ENCODE measurements at places on chromosomes 6 and 20.
A peak's percentile ranks its signal among the peaks of the same experiment; 100 is the strongest.

DNA sequence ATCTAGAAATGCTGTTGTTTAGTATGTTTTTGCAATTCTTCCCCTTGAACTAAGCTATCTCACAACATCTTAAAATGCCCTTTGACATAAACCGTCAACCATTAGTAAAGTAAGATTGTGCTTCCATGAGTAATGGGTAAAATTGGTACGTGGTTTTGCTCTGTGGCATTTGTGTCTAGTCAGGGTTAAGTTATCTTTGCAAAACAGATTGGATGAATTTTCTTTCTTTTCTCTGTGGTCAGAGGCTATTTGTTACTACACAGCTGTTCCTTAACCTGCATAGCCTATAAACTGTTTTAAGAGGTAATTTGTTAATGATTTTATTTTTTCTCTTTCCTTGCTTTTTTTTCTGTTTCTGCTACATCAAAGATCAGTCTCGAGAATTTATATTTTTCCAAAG is 75.4 kb downstream of the RPP40 start:
- no peak for DNase-seq

- no peak for DNase-seq
These were observed 157.2 kb downstream of the ANKRD60 start for GRCh38 chr20:58071298-58071697.

- no peak for DNase-seq
These were observed 77.7 kb downstream of the EFHC1 start for GRCh38 chr6:52497652-52498408.

DNA sequence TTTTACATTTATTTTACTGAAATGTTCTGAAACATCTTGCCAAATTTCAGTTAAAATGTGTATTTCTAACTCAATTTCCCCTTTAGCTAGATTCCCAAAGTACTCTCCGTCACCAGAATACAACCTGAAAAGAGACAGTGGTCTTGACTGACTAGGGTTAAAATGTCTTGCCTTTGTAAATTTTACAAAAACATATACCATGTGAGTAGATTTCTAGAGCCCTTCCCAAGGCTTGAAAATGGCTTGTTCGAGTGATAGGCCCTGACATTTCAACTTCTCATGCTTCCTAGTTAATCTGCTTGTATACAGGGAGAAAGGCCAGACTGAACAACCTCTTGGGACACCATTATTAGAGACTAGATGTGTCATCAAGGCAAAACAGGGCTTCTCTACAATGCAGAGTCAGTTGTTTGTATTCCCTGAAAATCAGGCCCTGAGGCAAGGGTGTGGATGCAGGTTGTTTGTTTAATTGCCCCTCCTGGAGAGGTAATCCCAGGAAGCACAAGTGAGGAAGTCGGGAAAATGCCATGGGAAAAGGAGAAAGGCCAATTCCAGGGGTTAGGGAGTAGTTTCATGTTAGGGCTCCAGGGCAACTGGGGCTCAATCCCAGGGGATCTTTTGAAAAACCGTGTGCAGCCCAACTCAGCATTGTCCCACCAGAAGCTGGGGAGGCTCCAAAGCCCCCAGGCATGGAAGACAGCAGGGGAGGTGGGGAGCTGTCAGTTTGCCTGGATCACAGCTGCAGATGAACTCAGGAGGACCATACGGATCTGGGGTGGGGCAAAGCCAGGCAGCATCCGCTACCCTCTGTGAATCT is 11.6 kb upstream of the TFB1M start:
- DNase-seq: no peak

- no peak for DNase-seq
These were observed 22.6 kb upstream of the SYNDIG1 start for GRCh38 chr20:24446811-24447210.

GRCh38 chr6:89716532-89716931 is 78.0 kb upstream of the LYRM2 start:
- DNase-seq: no peak

GRCh38 chr6:53312355-53312754 is 36.4 kb downstream of the ELOVL5 start:
- DNase-seq: no peak

DNA sequence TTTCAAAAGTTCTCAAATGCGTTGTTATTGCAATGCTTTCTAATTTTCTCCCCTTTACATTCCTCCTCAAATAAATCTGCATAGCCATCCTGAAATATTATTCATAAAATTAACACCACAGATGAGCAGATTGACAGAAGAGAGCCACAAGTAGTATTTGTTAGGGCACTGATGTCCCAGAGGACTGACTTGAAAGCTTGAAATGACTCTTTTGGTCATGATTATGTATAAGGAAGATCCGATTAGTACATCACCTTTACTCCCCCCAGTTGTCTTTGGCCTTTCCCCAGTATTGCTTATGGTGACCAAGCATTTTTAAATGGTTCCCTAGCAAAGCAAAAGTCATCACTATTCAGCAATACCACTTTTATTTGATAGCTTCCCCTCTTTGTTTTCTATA is 187.6 kb downstream of the ADAT2 start:
- no peak for DNase-seq

GRCh38 chr6:133265066-133265465 is 23.9 kb downstream of the EYA4 start:
- no peak for DNase-seq

- no peak for DNase-seq
These were observed 75.1 kb downstream of the ARID1B start for GRCh38 chr6:156852147-156852857.

- no peak for DNase-seq
These were observed 37.4 kb upstream of the HCRTR2 start for GRCh38 chr6:55136916-55137315.

DNA sequence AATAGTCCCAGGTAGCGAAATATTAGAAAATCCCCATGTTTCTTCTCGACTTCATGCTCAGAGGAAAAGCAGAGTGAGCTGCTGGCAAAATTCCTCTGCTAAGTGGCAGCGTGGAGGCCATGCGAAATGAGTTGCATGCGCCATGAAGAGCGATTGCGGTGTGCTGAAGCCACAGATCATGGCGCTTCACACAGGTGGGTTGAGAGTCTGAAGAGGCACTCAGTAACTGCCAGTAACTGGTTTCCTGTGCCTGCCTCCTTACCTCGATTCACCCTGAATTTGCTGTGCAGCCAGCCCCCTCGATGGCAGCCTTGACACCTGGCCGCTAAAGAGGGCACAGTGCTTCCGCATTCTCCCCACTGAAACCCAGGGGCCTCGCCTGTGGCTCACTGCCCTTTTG is 301.5 kb downstream of the NRN1 start:
- no peak for DNase-seq

- no peak for DNase-seq
These were observed 239.1 kb upstream of the CEP162 start for GRCh38 chr6:84466511-84466910.

- no peak for DNase-seq
These were observed 59.3 kb upstream of the STMND1 start for GRCh38 chr6:17042422-17043147.

GRCh38 chr20:57259121-57259937 is 7.1 kb downstream of the BMP7 start:
- DNase-seq: no peak

GRCh38 chr20:24148372-24148771 is 159.8 kb upstream of the GGTLC1 start:
- DNase-seq: peak; percentile 27

- no peak for DNase-seq
These were observed 651.3 kb upstream of the ARID1B start for GRCh38 chr6:156125844-156126243.

- DNase-seq: no peak
These were observed 144.2 kb downstream of the PREX1 start for GRCh38 chr20:48683467-48684175.

DNA sequence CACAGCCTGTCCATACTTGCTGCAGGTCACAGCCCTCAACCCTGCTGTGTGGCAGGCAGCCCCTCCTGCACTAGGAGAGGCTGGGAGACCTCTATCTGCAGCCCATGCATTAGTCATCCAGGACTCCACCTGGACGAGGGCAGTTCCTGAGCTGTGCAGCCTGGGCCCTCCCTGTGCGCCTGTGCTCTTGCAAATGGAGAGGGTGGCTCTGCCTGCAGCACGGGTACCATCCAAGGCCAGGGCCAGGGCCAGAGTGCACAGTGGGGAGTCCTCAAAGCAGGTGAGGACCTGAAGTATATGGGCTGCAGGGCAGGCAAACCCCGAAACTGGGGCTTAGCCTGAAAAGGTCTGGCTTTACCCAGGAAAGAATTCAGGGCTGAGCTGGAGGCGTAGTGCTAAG is 89.8 kb upstream of the PHACTR3 start:
- DNase-seq: no peak

GRCh38 chr6:81756690-81757089 is 4.2 kb upstream of the TENT5A start:
- DNase-seq: no peak

- no peak for DNase-seq
These were observed 189.9 kb upstream of the PRDM1 start for GRCh38 chr6:105896052-105896820.

- DNase-seq: no peak
These were observed 33.1 kb downstream of the PXDC1 start for GRCh38 chr6:3718407-3718806.
